Stimulated activated naive CD8-positive, alpha-beta T cell treated with anti-CD3 and anti-CD28 coated beads, Interleukin-15, Interleukin-2, amounts not matched to agents 100 U/mL and 50 U/mL, for 24 hours (primary cell): ENCODE measurements at places on chromosomes 2 and 18.

GRCh38 chr2:197207106-197207505 lies 103.5 kb downstream of the ANKRD44 start:
- no peak for DNase-seq

GRCh38 chr18:58533766-58534165 lies 95.1 kb downstream of the ALPK2 start:
- no peak for DNase-seq

GRCh38 chr2:105144152-105144940 lies 97.2 kb upstream of the GPR45 start:
- DNase-seq: no peak

DNA sequence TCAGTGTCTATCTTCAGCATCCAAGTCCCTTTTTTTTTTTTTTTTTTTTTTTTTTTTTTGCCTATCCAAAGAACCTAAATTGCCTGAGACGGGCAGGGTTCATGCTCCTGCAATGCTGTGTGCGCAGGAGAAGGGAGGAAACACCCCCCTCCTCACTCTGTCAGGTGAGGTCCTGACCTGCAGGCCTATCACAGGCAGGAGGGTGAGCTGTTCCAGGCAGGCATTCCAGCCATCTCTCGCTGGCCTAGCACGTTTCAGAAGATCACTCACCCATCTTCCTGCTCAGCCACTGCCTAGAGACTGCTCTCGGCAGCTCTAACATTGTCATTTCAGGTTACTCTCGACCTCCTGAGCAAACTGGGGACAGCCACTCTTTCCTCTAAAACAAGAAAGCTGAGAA lies 48.4 kb upstream of the LAPTM4A start:
- DNase-seq: no peak

- no peak for DNase-seq
These were observed 13.5 kb upstream of the REL start for GRCh38 chr2:60867848-60868247.

GRCh38 chr18:63762518-63762917 lies 12.7 kb upstream of the SERPINB7 start:
- DNase-seq: no peak

- no peak for DNase-seq
These were observed 1.5 kb downstream of the NDC80 start for GRCh38 chr18:2572892-2573291.

DNA sequence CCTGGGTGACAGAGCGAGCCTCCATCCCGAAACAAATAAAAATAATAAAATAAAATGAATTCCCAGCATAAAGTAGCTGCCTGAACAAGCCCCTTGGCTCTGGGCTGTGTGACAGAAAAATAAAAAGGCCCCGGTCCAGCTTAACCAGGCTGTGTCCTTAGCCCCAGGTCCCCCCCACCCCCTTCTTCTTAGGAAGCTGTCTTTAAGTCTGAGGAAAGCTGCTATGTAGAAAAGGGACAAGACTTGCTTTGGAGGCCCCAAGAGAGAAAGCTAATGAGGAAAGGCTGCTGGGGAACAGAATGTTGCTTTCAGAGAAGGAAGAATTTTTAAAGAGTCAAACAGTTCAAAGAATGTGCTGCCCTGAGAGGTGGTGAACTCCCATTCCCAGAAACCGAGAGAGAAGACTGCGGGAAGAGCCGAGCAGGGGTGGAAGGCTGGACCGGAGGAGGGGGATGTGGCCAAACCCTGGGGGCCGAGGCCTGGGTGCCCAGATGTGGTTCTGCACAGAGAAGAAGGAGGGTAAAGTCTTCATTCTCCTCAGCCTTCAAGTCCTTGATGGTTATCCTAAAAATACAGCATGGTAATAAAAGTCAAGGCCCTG lies 61.9 kb downstream of the CENPO start:
- no peak for DNase-seq

- DNase-seq: no peak
These were observed 686 bp upstream of the PNO1 start for GRCh38 chr2:68157002-68157401.

GRCh38 chr2:60836491-60836890 lies 44.9 kb upstream of the REL start:
- DNase-seq: no peak
